ENCODE measurements at places on chromosomes 4 and X. TPM values are rescaled to one million over a fixed set of nuclear protein-coding genes. Genes with fewer than 3 reads are reported as not detected.

DNA sequence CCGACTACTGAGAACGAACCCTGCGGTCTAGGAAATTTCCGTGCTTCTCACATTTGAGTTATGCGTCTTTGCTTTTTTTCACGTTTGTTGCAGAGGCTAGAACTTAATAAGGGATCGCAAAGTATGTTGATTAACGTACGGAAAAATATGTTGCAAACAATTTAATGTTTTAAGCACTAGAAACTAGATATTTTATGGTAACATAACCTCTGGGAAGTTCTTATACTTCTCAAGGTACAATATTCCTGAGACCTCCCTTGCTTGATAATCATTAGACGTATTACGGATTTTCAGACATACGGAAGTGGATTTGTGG, 639 bp upstream of the PRDM5 start:
- DNase-seq = no peak

- no peak for DNase-seq
Measured at GRCh38 chr4:153028535-153028934, 92.4 kb downstream of the FHDC1 start.

DNA sequence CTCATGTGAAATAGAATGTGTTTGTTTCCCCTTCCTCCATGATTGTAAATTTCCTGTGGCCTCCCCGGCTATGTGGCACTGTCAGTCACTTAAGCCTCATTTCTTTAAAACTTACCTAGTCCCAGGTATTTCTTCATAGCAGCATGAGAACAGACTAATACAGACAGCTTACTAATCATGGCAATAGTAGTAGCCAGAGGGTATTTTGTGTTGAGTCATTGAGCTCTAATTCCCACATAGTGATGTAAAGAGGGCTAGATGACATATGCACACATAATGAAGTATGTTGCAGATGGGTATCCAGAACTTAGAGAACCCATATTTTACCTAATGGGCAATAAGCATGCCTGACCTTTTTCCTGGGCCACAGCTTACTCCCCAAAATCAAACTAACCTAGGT, 1197.2 kb downstream of the PCDH7 start:
- DNase-seq = no peak

DNA sequence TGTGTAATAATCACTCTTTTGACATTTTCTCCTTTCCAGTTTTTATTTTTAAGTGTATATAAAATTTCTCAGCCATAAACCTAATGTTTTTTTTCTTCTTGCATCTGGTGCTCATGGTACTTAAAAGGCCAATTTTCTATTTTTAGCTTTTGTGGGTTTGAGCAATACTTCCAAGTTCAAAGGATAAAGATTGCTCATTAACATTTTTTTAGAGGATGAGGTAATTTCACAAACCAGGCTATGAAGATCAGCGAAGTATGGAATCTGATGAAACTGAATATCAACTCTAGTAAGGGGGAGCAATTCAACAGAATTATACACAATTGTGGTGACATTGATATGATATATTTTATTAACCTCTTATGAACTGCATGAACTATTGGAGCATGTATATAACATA, 25.8 kb upstream of the KLHL34 start:
- no peak for DNase-seq

- DNase-seq = no peak
Measured at GRCh38 chr4:172819353-172819752, 349.3 kb upstream of the GALNT7 start.

Gene CCDC120
- 0.11 TPM for total RNA-seq

- DNase-seq = no peak
Measured at GRCh38 chr4:88965053-88965452, 91.9 kb downstream of the FAM13A start.

Gene TASL
- not detected for total RNA-seq

DNA sequence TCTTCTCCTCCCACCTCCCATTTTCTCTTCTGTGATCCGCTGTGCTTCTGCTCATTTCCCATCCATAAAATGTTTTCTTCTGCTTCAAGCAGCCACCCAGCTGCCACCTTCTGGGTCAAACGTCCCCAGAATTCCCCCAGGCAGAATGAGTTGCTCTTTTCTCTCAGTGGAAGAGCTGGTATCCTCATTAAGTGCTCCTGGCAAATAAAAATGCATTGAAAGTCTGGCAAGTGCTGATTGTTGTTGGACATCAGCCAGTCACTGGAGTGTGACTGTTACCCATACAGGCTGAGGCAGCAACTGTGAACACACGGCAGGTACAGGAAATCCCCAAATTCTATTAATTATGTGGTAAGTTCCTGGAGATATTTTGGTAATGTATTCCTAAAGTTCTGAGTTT, 52.6 kb downstream of the LIMCH1 start:
- no peak for DNase-seq

- no peak for DNase-seq
Measured at GRCh38 chr4:134072137-134072536, 129.5 kb downstream of the PABPC4L start.

GRCh38 chr4:120870279-120870673, 52.2 kb downstream of the PRDM5 start:
- no peak for DNase-seq

DNA sequence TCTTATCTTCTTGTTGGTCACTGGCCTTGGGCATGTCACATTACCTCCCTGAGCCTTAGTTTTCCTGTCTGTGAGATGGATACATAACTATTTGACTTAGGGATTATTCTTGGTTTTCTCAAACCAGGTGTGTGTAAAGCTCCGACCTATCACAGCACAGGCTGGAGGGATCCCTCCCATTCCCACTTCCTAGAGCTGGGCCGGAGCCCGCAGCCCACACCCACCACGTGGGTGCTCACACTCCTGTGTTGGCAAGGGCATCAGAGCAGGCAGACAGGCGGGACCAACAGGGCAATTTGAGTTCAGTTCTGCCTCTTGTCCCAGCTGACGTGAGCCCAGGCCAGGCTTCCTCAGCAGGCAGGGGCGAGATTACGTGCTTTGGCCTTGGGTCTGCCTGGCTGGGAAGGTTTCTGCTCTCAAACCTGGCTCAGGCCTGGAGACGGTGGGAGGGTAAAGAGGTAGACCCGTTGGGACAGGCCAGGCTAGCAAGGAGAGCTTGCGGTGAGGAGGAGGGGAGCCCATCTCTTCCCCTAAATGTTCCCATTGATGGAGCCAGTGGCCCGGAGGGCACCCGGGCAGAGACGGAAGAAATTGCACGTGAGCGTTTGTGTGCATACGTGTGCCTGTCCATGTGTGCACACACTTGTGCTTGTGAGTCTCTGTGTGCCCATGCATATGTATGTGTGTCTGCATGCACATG, 734 bp upstream of the SH3TC1 start:
- DNase-seq = no peak

Gene MED12
- 36.9 TPM for total RNA-seq

GRCh38 chr4:34372815-34373214, 1871.5 kb downstream of the ARAP2 start:
- no peak for DNase-seq

DNA sequence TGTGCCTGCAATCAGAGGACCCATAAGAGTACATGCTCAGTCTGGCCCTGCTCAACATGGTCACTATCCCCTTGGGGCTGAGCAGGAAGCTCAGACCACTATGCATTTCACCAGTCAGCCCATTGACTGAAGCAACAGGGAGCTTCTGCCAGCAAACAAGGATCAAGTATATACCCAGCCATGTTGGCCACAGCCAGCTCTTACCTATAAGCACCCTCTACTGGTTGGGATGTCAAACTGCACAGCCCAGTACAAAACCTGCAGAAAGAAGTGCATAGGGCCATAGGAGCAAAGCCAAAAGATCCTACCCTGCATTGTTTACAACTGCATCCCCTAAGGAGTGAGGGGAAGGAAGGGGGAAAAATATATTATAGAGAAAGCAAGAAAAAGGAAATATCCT, 214.4 kb upstream of the CPEB2 start:
- DNase-seq = no peak

DNA sequence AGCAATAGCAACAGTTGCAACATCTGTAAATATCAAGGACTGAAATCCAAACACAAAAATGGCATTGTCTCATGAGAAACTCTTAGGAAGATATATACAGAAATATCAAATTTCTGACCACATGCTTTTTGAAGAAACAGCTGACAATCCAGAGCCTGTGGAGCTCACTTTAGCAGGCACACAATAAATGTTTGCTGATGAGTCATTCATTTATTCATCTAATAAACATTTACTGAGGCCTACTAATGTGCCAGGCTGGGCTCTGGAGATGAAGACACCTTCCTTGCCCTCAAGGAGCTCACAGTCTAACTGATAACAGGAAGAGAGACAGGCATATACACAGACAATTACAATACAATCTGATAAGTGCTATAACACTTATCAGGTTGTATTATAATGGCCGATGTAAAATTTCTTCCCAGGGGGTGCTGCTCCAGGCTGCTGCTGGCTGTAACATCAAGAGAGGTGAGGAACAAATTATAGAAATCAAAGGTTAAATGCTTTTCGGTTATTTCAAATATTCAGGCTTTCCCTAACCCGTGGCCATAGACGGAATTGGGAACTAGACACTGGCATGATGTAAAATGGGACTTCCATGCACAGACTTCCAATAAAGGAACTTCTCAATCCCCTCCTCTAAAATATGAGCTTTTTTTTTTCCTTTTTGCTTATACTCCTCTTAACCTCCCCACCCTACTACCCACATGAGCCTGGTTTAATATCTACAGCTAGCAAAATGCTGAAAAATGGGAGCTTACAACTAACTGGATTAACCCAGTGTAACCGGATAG, 16.8 kb upstream of the ZCCHC13 start:
- no peak for DNase-seq

DNA sequence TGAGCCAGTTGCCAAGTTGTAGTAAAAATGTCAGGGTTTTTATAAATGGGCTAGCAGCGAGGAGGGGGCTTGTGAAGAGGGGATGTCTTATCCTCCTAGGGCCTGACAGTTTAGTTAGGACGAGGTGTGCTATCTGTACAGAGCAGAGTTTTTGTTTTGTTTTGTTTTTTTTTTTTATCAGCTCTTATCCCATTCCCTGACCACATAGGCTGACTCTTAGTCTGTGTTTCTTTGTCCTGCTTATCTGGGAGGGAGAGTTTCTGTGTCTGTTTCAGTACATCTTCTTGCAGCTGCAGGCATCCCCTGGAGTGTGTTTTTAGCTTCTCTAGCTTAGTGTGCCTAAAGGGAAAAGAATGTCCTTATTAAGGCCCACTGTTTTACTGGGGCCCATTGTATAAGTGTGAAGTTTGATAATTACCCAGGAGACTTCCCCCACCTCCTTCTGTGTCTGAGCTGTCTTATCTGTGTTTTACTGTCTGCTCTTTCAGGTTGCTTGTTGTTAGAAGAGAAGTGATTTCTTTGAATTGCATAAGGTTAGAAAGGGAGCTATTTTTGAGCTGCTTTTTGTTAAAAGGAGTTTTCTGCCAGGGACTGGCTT, 32.0 kb downstream of the PAGE2 start:
- DNase-seq = no peak

Gene POLR2B
- total RNA-seq = 23.4 TPM

DNA sequence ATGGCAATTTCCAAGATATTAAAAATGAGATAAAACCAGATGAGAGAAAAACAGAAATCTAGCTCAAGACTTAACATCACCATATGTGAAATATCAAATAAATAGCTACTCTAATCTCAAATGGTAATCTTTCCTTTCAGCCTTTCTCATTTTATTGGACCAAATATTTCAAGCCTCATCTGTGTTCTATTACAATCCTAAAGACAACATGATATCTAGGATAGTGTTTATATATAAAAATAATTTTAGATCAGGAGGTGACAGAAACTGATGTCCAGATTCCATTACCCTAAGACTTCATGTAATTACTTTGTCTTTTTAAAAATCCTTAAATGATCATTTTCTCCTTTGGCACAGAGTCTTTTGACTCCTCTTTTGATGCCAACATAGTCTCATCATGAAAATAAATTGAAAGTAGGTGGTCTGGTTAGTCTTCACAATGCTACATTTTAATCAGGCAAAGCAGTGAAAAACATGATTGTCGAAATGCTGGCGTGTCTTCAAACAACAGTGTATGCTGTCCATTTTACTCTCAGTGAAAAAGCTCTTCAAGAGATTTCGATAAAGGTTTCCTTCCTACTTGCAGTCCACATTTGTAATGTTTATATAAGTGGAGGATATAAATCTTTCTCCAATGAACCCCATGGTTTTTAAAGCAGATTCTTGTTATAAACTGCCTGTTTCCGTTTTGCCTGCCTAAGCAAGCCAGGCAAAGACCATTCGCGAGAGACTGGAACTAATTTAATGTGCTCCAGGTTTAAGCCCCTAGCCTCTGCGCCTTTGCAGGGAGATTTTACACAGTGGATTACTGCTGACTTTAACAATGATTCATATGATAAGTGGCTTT, 169.8 kb downstream of the SCFD2 start:
- no peak for DNase-seq

- no peak for DNase-seq
Measured at GRCh38 chrX:133674726-133675470, 259.6 kb upstream of the GPC4 start.

- no peak for DNase-seq
Measured at GRCh38 chr4:126144543-126145237, 829.9 kb downstream of the FAT4 start.

DNA sequence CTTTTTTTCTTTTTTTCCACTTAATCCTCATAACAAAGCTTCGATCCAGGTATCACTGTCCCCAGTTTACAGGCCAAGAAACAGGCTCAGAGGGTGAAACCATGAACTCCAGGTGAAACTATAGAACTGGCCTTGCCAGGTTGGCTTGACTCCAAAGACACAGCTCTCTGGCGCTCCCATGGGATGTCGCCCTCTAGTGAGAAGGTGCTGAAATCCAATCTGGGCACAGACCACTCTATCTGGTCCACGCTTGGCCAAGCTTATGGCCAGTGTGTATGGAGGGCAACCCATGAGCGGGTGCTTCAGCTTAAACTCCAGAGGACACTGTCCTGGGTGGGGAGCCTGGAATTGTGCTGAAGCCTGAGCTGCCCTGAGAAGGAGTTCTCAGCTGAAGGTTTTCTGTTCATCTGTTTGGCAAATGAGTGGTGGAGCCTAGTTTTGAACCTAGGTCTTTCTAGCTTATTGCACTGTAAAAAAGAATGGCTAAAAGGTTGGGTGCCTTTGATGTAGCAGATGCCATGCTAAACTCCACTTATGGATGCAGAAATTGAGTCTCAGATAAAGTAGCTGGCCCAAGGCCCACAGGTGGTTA, 70.5 kb downstream of the SEL1L3 start:
- no peak for DNase-seq

GRCh38 chrX:96997196-96997595, 113.5 kb downstream of the RPA4 start:
- DNase-seq = no peak

Gene ANKRD50
- 26.9 TPM for total RNA-seq

- no peak for DNase-seq
Measured at GRCh38 chr4:31275906-31276305, 555.7 kb downstream of the PCDH7 start.

GRCh38 chr4:165360041-165360695, 18.6 kb upstream of the CPE start:
- DNase-seq = no peak

Gene FAM120C
- total RNA-seq = 1.6 TPM

Gene CITED1
- total RNA-seq = not detected

- no peak for DNase-seq
Measured at GRCh38 chrX:39910651-39911050, 187.1 kb downstream of the BCOR start.

GRCh38 chr4:26150948-26151347, 169.9 kb upstream of the RBPJ start:
- DNase-seq = peak; percentile 50

Gene MAP3K15
- total RNA-seq = 0.21 TPM

GRCh38 chr4:8543623-8544022, 36.6 kb upstream of the GPR78 start:
- DNase-seq = no peak

- no peak for DNase-seq
Measured at GRCh38 chr4:103171006-103171405, 27.1 kb downstream of the CENPE start.
